ENCODE measurements at places on chromosomes 5 and 9. TPM values are rescaled to one million over a fixed set of nuclear protein-coding genes. Genes with fewer than 3 reads are reported as not detected.

- H3K4me1 ChIP-seq: no peaks in the 10 kb centered on the region
- H3K27ac ChIP-seq: no peak overlapping the region
- H3K27me3 ChIP-seq: no peaks in the 10 kb centered on the region
- no peak overlapping the region for H3K4me3 ChIP-seq
- H3K36me3 ChIP-seq: peaks cover 48% of the 10 kb centered on the region
- DNase-seq: no peak
Observed at GRCh38 chr9:6549106-6549800, 96.3 kb downstream of the GLDC start.

GRCh38 chr5:112762113-112762810, 24.6 kb downstream of the APC start:
- H3K27me3 ChIP-seq: no peaks in the 10 kb centered on the region
- no peak overlapping the region for H3K4me3 ChIP-seq
- peaks cover 2% of the 10 kb centered on the region for H3K4me1 ChIP-seq
- H3K36me3 ChIP-seq: peaks cover 3% of the 10 kb centered on the region
- no peak overlapping the region for H3K27ac ChIP-seq

ENG gene
- 12.8 TPM for total RNA-seq

CYLC2 gene
- total RNA-seq: not detected

DNA sequence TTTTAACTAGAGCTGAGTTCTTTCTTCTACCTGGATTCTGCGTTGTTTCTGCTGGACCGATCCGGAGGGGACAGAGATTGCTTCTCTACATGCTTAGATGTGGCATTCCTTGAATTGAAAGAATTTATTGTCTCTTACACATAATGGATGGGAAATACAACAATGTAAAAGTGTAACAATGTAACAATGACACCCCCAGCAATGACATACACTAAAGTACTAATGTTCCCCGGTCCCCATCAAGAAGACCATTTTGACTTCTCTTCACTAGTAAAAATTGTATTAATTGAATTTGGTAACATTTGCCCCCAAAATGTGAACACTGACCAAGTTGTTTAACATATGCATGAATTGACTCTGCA, 760.2 kb downstream of the TAF11L14 start:
- H3K4me3 ChIP-seq: no peak overlapping the region
- H3K4me1 ChIP-seq: no peaks in the 10 kb centered on the region
- no peak overlapping the region for H3K27ac ChIP-seq
- H3K36me3 ChIP-seq: no peaks in the 10 kb centered on the region
- no peak for DNase-seq

SLC34A1 gene
- total RNA-seq: 0.23 TPM

FOXD4 gene
- total RNA-seq: 0.17 TPM

DNA sequence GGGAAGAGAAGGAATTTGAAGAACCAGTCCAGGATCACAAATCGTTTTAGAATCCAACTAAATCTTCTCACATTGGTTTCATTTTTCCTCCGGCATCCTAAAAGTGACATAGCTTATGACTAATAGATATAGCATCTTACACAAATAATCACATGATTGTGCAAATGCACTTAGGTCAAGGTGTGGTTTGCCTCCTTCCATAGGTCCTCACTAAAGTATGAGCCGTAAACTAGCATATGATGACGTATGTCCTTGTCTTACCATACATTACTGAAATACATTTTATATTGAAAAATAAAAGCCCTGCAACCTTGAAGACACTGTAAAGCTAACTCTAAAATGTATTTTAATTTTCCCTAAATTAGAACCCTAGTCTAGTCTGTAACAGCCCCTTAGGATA, 362.7 kb upstream of the ADAMTS16 start:
- no peaks in the 10 kb centered on the region for H3K36me3 ChIP-seq
- no peak overlapping the region for H3K4me3 ChIP-seq
- no peaks in the 10 kb centered on the region for H3K4me1 ChIP-seq
- H3K27me3 ChIP-seq: no peaks in the 10 kb centered on the region

- H3K4me3 ChIP-seq: no peak overlapping the region
- no peaks in the 10 kb centered on the region for H3K4me1 ChIP-seq
- no peaks in the 10 kb centered on the region for H3K27me3 ChIP-seq
- no peak overlapping the region for H3K27ac ChIP-seq
- DNase-seq: no peak
Observed at GRCh38 chr9:18149471-18150011, 324.4 kb upstream of the ADAMTSL1 start.

- no peak overlapping the region for H3K4me3 ChIP-seq
- no peaks in the 10 kb centered on the region for H3K4me1 ChIP-seq
- no peak overlapping the region for H3K27ac ChIP-seq
- no peaks in the 10 kb centered on the region for H3K27me3 ChIP-seq
- no peak for DNase-seq
Observed at GRCh38 chr5:54975701-54976100, 9.7 kb downstream of the ESM1 start.

- H3K36me3 ChIP-seq: no peaks in the 10 kb centered on the region
- no peaks in the 10 kb centered on the region for H3K4me1 ChIP-seq
- no peak overlapping the region for H3K4me3 ChIP-seq
- DNase-seq: no peak
- no peaks in the 10 kb centered on the region for H3K27me3 ChIP-seq
Observed at GRCh38 chr9:71349218-71349617, 227.8 kb upstream of the TRPM3 start.

- DNase-seq: no peak
- H3K4me3 ChIP-seq: no peak overlapping the region
- H3K27ac ChIP-seq: no peak overlapping the region
- no peaks in the 10 kb centered on the region for H3K27me3 ChIP-seq
Observed at GRCh38 chr9:7287986-7288385, 511.6 kb downstream of the DMAC1 start.

GRCh38 chr5:174086751-174087150, 41.2 kb downstream of the NSG2 start:
- H3K4me1 ChIP-seq: no peaks in the 10 kb centered on the region
- H3K36me3 ChIP-seq: no peaks in the 10 kb centered on the region
- H3K27me3 ChIP-seq: no peaks in the 10 kb centered on the region
- no peak overlapping the region for H3K4me3 ChIP-seq

DNA sequence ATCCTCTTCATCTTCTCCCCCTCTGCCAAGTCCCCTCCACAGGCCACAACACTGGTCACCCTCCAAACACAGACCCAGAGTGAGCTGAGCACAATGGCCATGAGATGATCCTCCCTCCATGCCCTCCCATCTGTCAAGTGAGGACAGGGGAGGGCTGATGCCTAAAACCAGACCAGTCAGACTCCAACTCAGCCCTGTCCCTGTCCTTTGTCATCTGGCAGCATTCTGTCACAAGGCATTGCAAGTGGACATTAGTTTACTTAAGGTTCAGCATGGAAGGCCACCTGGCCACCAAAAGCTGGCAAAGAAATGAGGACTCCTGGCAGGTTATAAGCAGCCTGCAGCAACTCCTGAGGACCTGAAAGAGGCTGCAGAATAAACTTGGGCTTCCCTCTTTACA, 136.2 kb upstream of the SLC30A5 start:
- no peak overlapping the region for H3K4me3 ChIP-seq
- H3K4me1 ChIP-seq: peaks cover 21% of the 10 kb centered on the region
- H3K36me3 ChIP-seq: no peaks in the 10 kb centered on the region
- no peak overlapping the region for H3K27ac ChIP-seq
